ENCODE measurements at places on chromosomes 7 and 10. TPM values are rescaled to one million over a fixed set of nuclear protein-coding genes. Genes with fewer than 3 reads are reported as not detected.

Gene XRCC2
- 2.3 TPM for total RNA-seq

Gene PLAC9
- total RNA-seq = 5.0 TPM

Gene INSYN2A
- not detected for total RNA-seq

Gene BEND7
- 0.56 TPM for total RNA-seq

Gene STAMBPL1
- 2.5 TPM for total RNA-seq

Gene COL28A1
- 0.16 TPM for total RNA-seq

Gene CALCR
- total RNA-seq = not detected

Gene OPN1SW
- total RNA-seq = not detected

Gene ASB10
- total RNA-seq = not detected

- peak; percentile 39 for ATAC-seq
Observed at GRCh38 chr7:27921081-27921836, 181.3 kb downstream of the TAX1BP1 start.

- no peak for ATAC-seq
Observed at GRCh38 chr7:150717814-150718420, 1.5 kb downstream of the GIMAP1 start.

GRCh38 chr7:3518546-3518945, 217.5 kb downstream of the SDK1 start:
- no peak for ATAC-seq

- peak; percentile 95 for ATAC-seq
Observed at GRCh38 chr7:26948617-26949118, 84.3 kb upstream of the SKAP2 start.

- no peak for ATAC-seq
Observed at GRCh38 chr7:24740871-24741270, 16.4 kb downstream of the GSDME start.

DNA sequence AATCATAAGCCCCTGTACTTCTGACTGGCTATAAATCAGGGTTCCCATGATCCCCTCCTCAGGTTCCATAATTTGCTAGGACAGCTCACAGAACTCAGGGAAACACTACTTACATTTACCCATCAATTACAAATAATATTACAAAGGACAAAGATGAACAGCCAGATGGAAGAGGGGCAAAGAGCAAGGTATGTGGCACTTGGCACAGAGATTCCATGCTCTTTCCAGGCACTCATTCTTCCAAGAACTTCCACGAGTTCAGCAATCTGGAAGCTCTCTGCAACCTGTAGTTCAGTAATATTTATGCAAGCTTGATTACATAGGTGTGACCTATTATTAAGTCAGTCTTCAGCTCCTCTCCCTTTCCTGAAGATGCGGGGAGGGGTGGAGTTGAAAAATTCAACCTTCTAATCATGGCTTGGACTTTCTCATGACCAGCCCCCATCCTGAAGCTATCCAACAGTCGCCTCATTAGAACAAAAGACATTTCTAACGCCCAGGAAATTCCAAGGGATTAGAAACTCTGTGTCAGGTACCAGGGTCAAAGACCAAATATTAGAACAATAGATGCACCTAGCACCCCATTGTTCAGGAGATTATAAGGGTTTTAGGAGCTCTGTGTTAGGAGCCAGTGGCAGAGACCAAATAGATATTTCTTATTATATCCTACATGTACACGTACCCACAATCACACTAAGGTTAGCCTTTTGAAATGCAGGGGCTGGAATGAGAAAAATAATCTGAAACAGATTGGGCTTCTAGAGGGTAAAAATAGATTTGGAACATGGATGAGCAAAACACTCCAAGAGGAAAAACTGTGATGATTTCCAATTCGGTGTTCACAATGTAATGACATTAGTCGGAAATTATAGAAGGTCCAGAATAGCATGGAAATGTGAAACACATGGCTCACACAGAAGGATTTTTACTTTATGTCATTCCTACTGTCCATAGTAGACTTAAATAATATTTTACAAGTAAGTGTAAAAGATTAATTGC, 7.0 kb downstream of the ANKMY2 start:
- no peak for ATAC-seq

- peak; percentile 83 for ATAC-seq
Observed at GRCh38 chr10:4847561-4848355, 21.8 kb downstream of the AKR1E2 start.

DNA sequence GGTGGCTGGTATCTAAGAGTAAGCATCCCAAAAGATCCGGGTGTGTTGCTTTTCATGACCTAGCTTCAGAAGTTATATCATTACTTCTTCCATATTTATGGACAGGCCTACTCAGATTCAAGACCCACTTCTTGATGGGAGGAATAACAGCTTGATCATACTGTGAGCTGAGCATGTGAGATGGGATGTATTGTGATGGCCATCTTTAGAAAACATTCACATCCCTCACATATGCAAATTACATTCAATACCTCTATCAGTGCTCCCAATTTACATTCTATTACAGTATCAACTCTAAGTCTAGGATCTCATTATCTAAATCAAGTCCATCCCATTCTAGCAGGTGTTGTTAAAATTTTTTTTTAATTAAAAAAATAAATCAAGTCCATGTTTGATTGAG, 99.8 kb upstream of the OIT3 start:
- no peak for ATAC-seq

DNA sequence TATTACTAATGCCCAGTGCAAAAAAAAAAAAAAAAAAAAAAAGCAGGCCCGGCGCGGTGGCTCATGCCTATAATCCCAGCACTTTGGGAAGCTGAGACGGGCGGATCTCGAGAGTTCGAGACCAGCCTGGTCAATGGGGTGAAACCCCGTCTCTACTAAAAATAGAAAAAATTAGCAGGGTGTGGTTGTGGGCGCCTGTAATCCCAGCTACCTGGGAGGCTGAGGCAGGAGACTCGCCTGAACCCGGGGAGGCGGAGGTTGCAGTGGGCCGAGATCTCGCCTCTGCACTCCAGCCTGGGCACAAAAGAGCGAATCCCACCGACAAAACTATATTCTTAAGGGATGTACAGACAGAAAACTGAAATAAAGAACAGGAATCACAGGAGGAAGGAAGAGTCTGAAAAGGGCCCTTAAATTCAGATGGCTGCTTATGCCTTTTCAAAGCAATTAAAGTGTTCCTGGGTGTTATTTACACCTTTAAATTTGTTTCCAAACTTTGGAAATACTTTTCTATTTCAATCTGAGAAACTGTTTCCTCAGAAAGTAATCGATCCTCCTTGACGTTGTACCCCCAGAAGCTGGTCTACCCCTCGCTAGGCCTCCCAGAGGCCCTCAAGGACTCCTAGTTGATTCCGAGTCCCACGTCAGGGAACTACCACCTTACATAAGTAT, 2.0 kb upstream of the KMT2E start:
- no peak for ATAC-seq

DNA sequence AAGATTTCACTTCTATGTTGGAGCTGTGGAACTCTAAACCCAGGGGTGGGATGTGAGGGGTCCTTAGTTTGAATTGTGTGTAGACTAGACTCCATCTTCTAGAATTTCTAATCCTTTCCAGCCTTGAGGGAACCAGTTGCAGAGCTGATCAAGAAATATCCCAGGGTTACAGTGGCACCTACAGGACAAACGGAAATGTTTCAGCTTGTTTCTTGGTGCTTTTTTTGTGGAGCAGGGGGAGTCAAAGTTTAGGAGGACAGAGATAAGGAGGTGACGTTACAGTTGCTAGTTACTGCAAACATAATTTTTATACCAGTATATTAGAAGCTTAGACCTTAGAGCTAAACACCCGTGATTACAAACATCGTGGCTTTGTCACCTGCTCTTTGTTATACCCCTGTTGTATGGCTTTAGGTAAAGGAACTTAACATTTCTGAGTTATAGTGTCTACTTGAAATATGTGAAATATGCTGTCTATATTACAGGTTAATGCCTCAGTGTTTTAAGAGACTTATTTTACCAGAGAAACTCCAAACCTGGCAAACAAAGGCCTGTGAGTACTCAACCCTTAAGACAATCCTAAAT, 84.5 kb upstream of the DYNC1I1 start:
- no peak for ATAC-seq

- no peak for ATAC-seq
Observed at GRCh38 chr10:88608780-88609179, 22.2 kb downstream of the LIPJ start.

DNA sequence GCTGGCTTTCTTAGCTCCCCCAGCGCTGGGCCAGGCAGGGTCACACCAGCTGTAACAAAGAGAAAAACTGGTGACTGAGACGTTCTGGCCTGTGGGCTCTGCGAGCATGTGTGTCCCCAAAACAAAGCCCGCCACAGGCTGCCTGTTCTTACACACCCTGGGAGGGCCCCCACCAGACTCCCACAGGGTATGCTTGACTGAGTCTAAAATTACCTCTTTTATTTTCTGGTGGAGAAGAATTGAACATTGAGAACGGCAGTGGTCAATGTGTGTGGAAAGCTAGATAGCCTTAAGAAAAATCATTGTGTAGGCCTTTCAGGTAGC, 808 bp downstream of the C10orf71 start:
- peak; percentile 23 for ATAC-seq

GRCh38 chr10:114684822-114685209, 26.7 kb upstream of the ABLIM1 start:
- peak; percentile 24 for ATAC-seq

DNA sequence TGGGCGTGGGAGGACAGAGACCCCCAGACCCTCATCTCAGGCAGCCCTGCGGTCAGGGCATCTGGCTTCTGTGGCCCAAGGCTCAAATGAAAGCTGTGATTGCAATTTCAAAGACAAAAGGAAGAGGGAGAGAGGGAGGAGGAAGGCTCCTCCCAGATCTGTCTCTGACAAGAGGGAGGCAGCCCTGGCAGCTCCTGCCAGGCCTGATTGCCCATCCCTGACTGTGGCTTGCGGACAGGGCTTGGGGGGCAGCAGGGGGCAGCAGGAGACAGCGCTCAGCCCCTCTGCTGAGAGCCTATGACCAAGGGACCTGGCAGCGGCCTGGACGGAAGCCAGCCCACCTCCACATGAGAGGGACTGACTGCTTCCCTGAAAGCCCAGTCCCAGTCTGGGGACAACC, 91.8 kb downstream of the PTPRN2 start:
- no peak for ATAC-seq

- ATAC-seq = no peak
Observed at GRCh38 chr7:83837683-83838082, 188.7 kb upstream of the SEMA3E start.

DNA sequence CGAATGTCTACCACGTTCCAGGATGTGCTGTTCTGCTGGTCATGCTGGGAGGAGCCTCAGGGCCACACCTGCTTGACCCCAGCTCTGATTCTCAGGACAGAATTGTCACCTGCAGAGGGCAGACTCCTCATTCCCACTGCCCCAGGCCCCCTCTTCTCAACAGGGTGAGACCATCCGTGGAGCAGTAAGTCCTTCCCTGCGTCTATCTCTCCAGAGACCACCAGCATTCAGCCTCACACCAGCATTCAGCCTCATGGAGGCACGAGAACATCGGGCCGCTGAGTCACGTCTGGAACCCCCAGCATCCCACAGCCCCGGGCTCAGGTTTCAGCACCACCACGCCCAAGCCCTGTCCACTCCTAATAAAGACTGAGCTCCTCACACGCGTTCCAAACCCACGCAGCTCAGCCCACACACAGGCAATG, 273.4 kb downstream of the DIP2C start:
- ATAC-seq = no peak

DNA sequence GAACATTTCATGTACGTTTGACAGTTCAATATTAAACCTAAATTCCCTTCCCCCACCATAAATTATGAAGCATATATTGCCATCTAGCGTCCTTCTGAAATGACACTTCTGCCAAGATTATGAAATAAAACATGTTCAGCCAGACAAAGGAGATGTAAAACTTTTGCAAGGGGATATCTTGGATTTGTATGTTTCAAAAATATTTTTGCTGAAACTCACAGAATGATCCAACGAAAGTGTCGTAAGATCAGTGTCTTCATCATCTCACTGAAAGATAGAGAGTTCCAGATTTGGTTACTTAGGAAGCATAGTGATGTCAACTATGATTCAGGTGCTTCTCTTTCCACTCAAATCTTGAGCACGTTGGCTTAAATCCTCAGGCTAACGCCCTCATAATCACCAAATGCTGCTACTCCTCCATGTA, 904.3 kb downstream of the XPNPEP1 start:
- ATAC-seq = no peak

DNA sequence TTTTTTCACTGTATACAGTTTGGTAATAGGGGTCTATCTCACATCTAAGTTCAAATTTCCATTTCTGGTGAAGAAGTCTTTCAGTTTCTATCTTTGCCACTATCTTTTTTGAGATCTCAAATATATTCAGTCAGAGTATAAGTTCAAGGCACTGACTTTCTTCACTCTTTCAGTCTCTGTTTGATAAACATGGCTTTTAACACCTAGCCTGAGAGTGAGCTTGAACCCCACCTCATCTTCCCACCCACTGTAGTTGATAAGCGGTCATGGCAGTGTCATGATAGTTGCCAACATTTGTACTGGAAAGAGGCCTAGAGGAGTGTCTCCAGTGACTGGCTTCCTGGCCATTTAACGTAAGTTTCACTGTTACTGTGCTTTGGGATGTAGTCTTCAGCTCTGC, 41.2 kb upstream of the AGR3 start:
- ATAC-seq = no peak

- ATAC-seq = no peak
Observed at GRCh38 chr10:89588671-89589070, 53.3 kb upstream of the SLC16A12 start.

GRCh38 chr7:39924122-39924521, 25.9 kb upstream of the CDK13 start:
- ATAC-seq = no peak

- no peak for ATAC-seq
Observed at GRCh38 chr10:77715536-77715935, 77.9 kb upstream of the KCNMA1 start.

- ATAC-seq = no peak
Observed at GRCh38 chr7:143493751-143494150, 16.1 kb downstream of the TAS2R41 start.

DNA sequence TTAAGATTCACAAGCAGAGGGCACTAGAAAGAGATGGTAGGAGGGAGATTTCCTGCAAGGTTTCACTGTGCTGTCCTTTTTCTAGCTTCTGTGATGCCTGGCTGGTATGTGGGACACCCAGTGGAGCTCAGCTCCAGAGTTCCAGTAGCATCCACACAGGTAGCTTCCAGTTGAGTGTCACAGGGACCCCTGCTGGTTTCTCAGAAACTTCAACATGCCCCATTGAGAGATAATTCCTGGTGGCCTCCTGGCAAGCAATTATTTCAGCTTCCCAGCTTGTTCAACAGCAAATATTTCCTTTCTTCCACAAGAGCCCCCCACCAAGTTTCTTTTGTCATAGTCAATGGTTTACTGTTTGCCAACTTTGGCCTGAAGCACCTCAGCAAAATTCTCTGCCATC, 858.7 kb downstream of the REEP3 start:
- no peak for ATAC-seq

- ATAC-seq = peak; percentile 61
Observed at GRCh38 chr7:41385996-41386395, 316.9 kb downstream of the INHBA start.

DNA sequence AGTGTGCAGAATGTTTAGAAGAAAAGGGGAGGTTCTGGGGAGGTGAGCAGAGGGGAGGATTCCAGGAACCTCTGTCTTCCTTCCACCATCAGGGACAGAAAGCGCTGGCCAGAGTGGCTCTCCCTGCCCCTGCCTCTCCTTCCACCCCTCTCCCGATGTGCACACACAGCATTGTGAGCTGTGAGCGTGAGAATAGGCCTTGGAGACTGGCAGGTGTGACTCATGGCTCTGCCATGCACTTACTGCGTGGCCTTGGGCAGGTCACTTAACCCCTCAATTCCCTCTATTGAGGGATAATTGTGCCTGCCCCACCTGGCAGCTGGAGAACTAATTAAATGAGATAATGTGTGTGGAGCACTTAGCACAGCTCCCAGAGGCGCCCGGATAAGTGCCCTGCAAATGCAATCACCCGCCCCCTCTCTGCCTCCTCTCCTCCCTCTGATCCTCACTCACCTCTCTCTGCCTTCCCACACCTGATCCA, 115.4 kb downstream of the ZMIZ1 start:
- ATAC-seq = peak; percentile 83

Data from esophagus mucosa (tissue), 1 donor.